ENCODE measurements at places on chromosomes 7 and 10.

DNA sequence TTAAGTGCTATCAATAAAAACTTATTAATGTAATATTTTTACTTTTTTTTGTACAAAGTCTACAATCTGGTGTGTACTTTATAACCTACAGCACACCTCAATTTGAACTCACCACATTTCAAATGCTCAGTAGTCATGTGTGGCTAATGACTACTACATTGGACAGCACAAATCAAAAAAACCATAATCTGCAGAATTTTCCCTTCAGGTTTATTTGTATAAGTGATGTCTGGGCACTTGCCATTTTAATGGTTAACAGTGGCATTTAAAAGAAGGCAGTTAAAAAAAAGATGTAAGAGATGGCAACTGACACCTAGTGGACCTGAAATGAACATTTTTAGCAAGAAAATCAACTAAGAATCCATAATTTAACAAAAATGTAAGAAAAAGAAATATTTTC lies 124.6 kb upstream of the NRBF2 start:
- no peak for DNase-seq

GRCh38 chr7:13801669-13802068 lies 187.8 kb downstream of the ETV1 start:
- DNase-seq = no peak

DNA sequence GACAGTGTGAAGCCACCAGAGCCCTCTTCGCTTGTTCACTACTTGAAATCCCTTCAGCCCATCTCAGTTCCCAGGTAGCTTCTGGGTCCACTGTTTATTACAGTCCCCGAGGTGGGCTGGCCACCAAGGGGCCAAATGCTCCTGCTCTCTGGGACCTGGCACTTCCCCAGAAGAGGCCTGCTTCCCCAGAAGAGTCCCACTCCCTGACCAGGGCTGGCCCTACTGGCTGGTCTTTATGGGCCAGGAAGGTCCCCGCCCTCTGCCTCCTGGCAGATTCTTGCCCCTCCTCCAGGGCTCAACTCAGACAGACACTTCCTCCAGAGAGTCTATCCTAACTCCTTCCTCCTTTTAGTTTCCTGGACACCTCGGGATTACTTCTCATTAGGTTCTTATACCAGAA lies 70.7 kb upstream of the LRRC18 start:
- no peak for DNase-seq

GRCh38 chr10:4131407-4132215 lies 346.6 kb upstream of the KLF6 start:
- no peak for DNase-seq

DNA sequence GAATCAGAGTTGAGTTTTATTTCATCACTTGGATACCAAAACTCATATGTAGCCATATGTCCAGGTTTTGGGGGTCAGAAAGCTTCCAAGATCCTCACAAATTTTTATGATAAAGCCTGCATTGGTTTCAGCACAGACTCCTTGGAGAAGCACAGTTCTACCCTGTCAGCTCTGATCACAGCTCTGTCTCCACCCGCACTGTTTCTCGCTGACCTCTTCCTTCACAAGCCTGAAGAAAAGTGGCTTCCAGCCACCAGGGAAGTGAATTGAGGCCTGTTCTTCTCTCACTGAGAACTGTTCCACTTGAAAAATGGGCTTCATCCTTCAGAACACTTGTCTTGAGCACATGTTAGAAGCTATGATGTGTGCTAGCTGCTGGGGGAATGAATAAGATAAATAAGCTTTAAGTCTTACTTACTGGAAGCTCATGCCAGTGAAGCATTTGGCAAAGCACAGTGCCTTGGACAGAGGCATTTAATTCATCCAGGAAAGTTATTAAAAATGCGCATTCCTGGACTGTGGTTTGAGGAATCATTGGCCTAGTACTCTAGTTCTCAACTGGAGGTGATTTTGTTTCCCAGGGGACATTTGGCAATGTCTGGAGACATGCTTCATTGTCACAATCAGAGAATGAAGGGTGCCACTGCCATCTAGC lies 133.6 kb downstream of the BMPER start:
- no peak for DNase-seq

- DNase-seq = no peak
Observed at GRCh38 chr10:99365736-99366135, 36.6 kb downstream of the CNNM1 start.

DNA sequence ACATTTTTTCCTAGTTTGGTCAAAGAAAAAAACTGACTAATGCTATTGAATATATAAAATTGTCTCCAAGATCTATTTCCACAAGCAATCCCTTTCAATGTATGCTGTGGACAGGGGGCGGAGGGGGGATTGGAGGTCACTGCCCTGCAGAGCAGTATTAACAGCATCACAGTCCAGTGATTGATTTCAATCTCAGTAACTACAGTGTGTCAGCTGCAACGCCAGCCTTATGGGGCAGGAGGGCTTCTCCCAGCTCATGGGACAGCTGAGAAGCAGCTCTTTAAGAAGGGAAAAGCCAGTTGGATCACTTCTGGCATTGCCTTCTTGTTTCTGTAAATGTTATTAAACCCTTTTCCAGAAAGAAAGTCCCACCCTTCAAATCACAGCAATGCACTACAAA lies 65.0 kb downstream of the RAPGEF5 start:
- DNase-seq = no peak

GRCh38 chr10:12656518-12657142 lies 307.3 kb downstream of the CAMK1D start:
- DNase-seq = no peak

DNA sequence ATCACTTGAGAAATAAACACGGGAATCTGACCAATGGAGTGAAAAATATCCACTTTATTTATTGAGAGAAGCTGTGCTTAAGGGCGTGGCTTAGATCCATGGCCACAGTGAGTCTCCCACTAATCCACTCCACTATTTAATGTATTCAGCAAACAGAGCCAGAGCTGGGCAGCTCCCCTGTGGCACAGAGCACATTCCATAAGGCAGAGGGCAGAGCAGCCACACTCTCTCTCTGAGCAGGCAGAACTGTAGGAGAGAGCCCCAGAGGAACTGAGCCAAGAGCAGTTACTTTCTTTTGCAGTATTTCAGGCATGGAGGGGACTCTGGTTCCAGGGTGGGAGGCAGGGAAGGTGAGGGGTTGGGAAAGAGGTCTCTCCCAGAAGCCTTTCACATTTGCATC lies 106.0 kb downstream of the GALNT17 start:
- DNase-seq = peak; percentile 65

DNA sequence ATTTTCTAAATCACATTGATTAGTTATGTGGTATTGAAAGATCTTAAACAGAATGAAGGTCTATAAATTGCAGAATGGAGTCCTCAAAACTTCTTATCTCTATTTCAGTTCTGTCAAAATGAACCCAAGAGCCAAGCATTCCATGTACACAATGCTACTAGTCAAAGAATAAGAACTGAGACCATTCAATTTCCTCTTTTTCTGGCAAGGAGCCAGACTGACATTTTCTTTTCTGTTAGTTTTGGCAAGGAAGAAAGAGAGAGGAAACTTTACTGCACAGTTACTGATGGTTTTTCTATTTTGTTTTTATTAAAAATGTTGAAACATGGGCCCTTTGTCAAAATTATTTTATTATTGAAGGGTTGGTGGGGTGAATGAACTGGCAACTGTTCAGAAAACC lies 181.8 kb upstream of the FERD3L start:
- no peak for DNase-seq

- no peak for DNase-seq
Observed at GRCh38 chr10:91512458-91512857, 102.3 kb downstream of the HECTD2 start.

GRCh38 chr10:32446536-32447406 lies 831 bp downstream of the CCDC7 start:
- DNase-seq = no peak

GRCh38 chr7:158073845-158074840 lies 513.5 kb downstream of the PTPRN2 start:
- no peak for DNase-seq

DNA sequence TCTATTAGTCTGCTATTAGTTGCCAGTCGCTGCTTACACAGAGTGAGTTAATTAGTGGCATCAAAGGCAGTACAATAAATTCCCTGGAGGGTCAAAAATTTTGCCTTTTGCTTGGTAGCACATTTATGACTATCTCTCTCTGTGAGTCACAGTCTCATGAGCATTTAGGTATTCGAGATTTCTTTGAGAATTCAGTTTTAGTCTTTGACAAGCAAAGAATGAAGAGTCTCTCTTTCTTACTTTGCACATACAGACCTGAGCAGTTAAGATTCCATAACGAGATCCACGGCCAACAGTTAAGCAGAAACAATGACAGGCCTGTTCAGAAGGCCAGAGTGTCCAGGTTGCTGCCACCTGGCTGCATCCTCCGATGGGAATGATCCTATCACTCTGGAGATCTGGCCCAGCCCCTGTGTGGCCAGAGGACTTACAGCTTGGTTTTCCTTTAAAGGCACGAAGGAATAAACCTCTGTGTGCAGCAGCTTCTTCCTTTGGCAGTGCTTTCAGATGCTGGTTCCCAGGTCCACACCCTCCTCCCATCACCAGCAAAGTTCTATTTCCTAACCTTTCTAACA lies 80.6 kb downstream of the GLI3 start:
- DNase-seq = no peak

DNA sequence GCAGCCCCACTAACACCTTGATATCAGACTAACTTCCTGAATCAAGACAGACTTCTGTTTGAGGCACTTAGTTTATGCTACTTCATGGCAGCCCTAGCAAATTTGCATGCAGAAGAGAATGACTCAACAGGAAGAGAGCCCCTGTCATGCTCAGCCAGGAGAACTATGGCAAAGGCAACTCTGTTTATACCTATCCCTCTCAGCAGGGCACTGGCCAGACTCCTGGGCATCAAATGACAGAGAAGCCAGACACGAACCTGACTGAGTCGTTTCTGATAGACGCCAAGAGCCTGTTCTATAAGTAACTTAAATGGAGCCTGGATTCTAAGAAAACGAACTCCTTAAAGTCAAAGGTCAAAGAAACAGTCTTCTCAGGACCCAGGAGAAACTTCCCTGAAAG lies 50.9 kb upstream of the UNC5B start:
- DNase-seq = no peak

GRCh38 chr7:45446195-45446944 lies 127.8 kb upstream of the ADCY1 start:
- DNase-seq = no peak

DNA sequence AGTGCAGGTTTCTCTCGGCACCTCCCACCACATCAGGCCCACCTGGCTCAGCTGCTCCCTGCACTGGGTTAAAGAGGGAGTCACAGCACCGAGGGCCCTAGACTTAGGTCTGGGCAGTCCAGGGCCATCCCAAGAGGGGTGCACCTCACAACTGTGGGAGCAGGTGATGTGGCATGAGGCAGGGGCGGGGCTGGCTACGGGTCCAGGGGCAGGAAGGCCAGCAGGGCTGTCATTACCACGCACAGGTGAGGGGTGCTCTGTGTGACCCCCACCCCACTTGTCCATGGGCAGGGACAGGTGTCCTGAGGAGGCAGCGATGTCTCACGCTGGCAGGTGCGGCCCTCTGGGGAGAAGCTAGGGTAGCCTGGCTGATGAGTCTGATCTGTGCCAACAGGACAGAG lies 40.5 kb upstream of the DPYSL4 start:
- DNase-seq = peak; percentile 17

DNA sequence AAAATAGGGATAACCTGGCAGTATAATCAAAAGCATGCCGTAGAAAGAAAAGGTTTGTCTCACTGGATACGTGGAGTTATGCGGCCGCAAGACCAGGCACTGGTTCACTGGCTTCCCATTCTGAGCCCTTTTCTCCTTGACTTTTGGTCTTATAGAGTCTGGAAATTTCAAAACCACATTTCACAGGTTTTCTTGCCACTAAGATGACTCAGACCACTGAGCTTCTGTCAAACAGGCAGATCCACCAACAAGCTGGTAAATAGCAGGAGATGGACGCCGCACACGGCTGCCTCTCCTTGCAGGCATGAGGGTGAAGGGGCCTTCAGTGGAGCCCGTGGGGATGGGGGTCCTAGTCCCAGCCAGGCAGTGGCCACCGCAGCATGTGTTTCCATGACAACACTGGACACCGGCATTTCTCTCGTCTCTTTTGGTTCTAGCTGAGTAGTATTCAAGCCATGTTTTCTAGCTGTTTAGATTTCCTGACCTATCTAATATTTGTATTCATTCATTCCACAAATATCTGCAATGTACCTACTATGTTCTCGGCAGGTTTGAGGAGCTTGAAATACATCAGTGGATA lies 55.5 kb downstream of the KLF6 start:
- DNase-seq = no peak

GRCh38 chr7:69696054-69696591 lies 97.8 kb downstream of the AUTS2 start:
- DNase-seq = no peak

DNA sequence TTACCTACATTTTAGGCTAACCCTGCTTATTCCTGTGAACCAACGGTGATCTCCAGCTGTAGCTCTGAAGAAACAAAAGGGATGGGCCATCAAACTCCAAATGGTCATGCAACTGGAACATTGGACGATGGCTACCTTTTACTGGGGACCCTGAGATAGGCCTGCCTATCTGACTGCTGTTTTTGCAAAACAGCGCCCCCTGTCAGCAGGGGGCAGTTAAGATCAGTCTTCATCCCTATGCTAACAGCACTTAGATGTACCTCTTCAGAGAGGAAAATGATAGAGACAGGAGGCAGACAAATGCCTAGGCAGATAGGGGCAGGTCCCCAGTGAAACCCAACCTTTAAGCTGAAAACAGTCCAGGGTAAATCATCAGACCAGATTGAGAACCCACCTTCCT lies 1085.4 kb upstream of the SORCS1 start:
- no peak for DNase-seq

DNA sequence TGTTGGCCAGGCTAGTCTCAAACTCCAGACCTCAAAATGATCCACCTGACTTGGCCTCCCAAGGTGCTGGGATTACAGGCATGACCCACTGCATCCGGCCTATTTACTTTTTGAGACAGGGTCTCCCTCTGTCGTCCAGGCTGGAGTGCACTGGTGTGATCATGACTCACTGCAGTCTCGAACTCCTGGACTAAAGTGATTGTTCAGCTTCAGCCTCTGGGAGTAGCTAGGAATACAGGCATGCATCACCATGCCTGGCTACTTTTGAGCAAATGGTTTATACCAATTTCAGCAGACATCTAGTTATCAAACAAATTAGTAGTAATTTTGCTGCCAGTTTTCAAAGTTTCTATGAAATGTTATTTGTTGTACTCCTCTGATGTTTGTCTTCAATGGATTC lies 2.2 kb upstream of the WAC start:
- DNase-seq = no peak

DNA sequence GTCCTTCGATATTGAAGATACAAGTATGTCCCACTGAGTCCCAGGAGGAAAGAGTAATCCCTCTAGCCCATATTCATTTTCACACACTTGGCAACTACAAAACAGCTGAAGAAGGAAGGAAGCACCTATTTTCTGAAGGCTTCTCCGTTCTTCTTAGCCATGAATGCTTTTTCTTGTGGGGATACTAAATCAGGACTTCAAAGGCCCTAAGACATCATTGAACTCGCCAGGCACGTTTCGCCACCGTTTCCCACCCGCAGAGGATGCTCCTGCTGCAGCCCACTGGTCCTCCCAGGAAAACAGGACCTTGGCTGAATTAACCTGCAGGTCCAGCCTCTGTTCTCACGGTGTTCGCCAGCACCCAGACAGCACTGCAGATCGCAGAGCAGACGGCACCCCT lies 561.5 kb downstream of the DNAJB6 start:
- no peak for DNase-seq
